ENCODE measurements at places on chromosomes 3 and 15. TPM values are rescaled to one million over a fixed set of nuclear protein-coding genes. Genes with fewer than 3 reads are reported as not detected.

ALPK3 gene
- total RNA-seq = 41.0 TPM

DNAJA4 gene
- total RNA-seq = 11.4 TPM

PROS1 gene
- total RNA-seq = 29.7 TPM

DNA sequence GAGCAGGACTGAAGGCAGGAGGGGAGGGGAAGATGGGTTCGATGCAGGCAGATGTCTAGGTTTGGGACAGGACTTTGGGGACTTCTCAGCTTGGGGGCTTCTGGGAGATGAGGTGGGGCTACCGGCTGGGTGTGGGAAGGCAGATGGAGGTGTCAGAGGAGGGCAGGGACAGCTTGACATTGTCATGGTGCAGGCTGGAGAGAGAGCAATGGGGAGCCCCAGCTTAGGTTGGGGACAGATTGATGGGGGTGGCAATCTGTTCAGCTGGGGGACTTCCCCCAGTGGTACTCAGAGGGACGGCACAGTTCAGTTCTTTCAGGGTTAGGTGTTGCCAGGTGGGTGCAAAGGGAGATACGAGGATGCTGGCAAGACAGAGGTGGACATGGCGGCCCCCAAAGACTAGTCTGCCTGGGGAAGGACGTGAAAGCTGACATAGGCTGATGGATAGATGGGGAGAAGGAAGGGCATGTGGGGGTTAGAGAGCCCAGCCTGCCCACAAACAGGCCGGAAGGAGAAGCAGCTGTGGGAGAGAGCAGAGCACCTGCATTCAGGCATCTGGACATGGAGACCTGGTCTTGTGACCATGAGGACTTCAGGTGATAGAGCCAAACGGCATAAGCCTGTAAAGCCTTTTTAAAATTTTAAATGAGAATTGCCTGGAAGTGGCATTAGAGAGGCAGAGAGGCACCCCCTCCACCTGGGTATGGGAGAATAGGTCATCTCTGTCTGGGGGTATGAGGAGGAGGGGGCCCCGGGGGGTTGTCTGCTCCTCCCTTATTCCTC, 21.1 kb downstream of the ACAA1 start:
- no peaks in the 10 kb centered on the region for H3K4me1 ChIP-seq
- peak; percentile 41 for DNase-seq
- no peak overlapping the region for H3K4me3 ChIP-seq
- no peaks in the 10 kb centered on the region for H3K36me3 ChIP-seq
- no peaks in the 10 kb centered on the region for H3K27me3 ChIP-seq

DNA sequence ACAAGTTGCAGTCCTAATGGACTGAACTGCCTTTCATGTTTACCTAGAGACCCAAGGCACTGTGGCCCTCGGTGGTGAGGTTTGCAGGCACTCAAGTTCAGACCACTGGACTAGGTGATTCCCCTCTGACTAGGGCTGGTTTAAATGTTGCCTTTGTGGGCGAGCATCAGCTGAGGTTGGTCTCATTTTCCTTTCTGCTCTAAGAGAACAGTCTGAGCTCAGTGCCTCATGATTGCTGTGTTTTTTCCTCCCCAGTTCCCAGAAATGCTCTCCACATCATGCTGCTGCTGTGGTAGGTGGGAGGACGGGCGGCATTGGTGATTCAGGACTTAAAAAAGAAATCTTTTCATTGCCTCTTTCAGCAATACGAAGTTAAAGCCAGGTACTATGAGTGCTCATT, 237.2 kb downstream of the MBNL1 start:
- no peaks in the 10 kb centered on the region for H3K4me1 ChIP-seq
- no peak overlapping the region for H3K4me3 ChIP-seq
- no peak overlapping the region for H3K27ac ChIP-seq
- H3K36me3 ChIP-seq = no peaks in the 10 kb centered on the region
- DNase-seq = no peak
